ENCODE measurements at places on chromosomes 2 and 18.

DNA sequence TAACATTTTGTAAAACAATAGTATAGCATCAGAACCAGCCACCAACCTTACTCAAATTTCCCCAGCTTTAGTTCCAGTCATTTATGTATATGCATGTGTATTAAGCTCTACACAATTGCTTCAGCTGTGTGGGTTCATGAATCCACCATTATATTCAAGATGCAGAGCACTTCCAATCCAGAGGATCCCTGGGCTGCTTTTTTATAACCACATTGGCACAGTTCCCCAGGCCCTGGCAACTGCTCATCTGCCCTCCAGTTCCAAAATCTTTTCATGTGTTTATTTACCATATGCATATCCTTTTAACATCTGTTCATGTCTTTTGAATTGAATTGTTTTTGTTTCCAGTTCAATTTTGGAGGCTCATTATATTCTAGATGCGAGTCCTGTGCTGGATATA is 482.9 kb upstream of the HS6ST1 start:
- H3K36me3 ChIP-seq, result no peaks in the 10 kb centered on the region
- no peak overlapping the region for H3K27ac ChIP-seq
- H3K4me1 ChIP-seq, result no peaks in the 10 kb centered on the region
- DNase-seq, result no peak
- no peak overlapping the region for H3K4me3 ChIP-seq

DNA sequence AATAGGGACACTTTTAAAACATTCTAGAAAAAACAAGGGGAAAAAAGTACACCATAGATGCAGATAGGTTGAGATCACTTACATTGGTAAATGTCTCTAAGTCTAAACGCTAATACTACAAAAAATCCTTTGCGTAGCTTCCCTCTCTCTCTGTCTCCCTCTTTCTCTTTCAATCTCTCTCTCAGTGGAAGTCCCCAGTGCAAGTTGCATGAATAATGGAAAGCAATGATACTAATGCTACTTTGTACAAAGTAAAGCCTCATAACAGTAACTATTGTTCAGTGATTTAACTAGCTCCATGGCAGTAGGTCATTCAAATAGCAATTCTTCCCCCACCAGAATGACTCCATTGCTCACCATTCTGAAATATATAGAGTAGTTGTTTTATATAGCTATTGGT is 12.8 kb downstream of the MEIS1 start:
- DNase-seq, result no peak
- H3K4me1 ChIP-seq, result no peaks in the 10 kb centered on the region
- H3K4me3 ChIP-seq, result peak overlapping the region; percentile 80
- H3K27me3 ChIP-seq, result no peaks in the 10 kb centered on the region

DNA sequence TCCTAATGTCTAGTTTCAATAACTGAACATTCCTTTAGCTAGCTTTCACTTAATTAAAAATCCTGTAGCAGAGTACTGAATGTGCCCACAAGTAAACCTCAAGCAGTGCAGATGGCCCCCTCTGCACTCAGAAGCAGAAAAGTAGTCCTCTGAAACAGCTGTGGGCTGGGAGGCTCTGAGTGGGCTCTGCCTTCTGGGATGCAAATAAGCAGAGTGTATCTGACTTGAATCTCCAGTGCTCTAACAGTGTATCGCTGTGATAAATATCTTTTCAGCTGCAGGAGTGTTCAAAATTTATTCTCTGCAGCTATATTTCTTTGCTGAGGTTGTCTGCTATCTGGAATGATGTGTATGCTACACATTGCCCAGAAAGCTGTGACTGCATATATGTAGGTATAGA is 44.8 kb upstream of the SYT4 start:
- no peak overlapping the region for H3K27ac ChIP-seq
- no peaks in the 10 kb centered on the region for H3K4me1 ChIP-seq
- no peak for DNase-seq
- no peaks in the 10 kb centered on the region for H3K27me3 ChIP-seq
- H3K36me3 ChIP-seq, result no peaks in the 10 kb centered on the region

DNA sequence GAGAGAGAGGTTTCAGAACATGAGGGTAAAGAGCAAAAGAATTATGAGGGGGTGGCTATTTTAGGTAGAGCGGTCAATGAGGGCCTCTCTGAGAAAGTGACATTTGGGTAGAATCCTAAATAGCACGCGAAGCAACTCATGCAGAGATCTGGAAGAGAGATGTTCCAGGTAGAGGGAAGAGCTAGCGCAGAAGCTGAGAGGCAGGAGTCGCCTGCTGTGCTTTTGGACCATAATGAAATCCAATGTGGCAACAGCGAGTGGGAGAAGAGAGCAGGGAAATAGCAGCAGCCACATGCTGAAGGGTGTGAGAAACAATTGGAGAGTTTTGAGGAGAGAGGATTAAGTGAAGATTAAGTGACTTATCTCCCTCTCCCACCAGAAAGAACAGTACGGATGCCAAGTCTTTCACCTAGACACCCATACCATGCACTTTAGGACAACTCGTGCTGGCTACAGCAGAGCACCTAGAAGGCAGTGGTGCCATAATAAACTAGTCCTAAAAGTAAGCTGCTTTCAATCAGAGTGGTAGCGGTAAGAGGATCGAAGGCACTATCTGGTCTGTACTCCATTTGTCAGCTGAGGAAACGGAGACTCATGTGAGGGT is 129.7 kb downstream of the LRP2 start:
- no peak overlapping the region for H3K27ac ChIP-seq
- no peaks in the 10 kb centered on the region for H3K4me1 ChIP-seq
- H3K27me3 ChIP-seq, result no peaks in the 10 kb centered on the region
- H3K4me3 ChIP-seq, result no peak overlapping the region

DNA sequence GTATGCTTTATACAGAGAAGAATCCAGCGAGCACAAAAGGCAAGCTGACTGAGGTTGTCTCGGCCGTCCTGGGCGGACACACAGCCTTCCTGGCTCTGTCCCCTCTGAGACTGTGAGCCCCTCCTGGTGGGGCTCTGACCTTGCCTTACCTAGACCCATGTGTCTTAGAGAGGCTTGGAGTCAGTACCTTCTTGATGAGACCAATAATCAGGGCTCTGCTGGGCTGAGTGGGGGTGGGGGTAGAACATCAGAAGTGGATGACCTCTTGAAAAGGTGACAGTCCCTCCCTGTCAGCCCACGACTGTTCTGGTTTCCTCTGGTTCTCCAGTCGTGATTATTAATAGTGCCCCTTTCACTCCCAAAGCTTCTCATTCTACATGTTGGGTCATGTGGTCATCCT is 31.2 kb downstream of the TWIST2 start:
- H3K4me3 ChIP-seq, result no peak overlapping the region
- no peaks in the 10 kb centered on the region for H3K27me3 ChIP-seq

GRCh38 chr2:150520887-150521664 is 33.6 kb upstream of the RND3 start:
- no peaks in the 10 kb centered on the region for H3K4me1 ChIP-seq
- H3K4me3 ChIP-seq, result no peak overlapping the region
- H3K36me3 ChIP-seq, result no peaks in the 10 kb centered on the region
- no peaks in the 10 kb centered on the region for H3K27me3 ChIP-seq
- H3K27ac ChIP-seq, result no peak overlapping the region

- H3K4me3 ChIP-seq, result no peak overlapping the region
- no peak overlapping the region for H3K27ac ChIP-seq
- no peaks in the 10 kb centered on the region for H3K36me3 ChIP-seq
- H3K27me3 ChIP-seq, result no peaks in the 10 kb centered on the region
Measured at GRCh38 chr18:25630682-25631081, 278.7 kb upstream of the ZNF521 start.

- DNase-seq, result no peak
- H3K4me3 ChIP-seq, result no peak overlapping the region
- H3K27ac ChIP-seq, result no peak overlapping the region
- H3K4me1 ChIP-seq, result no peaks in the 10 kb centered on the region
Measured at GRCh38 chr2:178908810-178909209, 101.6 kb upstream of the TTN start.

DNA sequence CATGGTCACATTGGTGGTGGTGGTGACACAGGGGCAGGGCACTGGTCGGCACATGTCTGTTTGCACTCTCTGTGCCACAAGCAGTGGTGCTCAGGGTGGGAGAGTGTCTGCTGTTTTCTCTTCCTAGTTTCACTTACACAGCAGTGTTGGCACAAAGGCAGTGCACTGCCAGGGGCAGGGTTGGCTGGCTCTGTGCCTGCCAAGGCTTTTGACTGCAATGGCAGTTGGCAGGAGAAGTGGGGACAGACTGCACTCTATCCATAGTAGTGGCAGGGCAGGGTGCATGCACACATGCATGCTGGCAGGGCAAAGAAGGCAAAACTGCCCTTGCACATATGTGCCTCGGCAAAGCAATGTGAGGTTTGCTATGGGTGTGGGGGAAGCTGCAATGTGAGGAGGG is 635.9 kb downstream of the SUCLG1 start:
- no peak for DNase-seq
- no peak overlapping the region for H3K27ac ChIP-seq
- H3K27me3 ChIP-seq, result no peaks in the 10 kb centered on the region
- H3K36me3 ChIP-seq, result no peaks in the 10 kb centered on the region
- no peaks in the 10 kb centered on the region for H3K4me1 ChIP-seq
- no peak overlapping the region for H3K4me3 ChIP-seq

DNA sequence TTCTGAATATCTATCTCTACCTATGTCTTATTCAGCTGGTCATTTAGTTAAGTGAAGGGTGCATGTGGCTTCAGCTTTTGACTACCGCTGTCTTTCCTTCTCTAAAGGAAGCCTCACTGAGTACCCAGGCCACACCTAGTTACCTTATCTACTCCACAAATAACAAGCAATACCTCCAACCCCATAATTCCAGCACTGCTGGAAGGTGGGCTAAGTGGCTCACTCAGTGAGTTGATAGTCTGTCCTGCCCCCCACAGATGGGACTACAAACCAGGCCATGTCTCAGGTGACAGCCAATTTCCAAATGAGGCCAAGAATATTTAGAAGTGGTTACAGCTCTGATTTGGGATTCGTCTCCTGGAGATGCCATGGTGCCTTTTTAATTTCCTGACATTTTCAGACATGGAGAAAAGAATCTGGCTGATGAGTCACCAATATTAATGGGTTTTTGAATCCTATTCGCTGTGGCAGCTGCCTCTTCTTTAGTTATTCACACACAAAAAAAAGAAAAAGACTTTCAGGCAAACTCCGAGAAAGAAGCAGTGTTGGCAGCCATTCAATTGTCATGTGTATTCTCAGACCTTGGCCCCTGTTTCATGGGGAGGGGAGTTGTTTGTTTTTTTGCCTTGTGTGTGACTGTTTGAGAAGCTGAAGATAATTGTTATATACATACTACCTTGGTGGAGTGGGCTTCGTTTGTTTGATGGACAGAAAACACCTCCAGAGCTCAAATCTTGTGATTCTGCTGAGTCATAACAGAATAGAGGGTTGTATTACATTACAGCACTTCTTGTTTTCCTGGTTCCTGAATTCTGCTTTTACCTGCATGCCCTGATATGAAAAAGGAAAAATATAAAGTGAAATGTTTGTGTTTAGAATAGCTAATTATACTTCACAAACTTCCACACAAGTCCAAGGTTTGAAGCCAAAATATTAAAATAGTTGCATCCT is 64.2 kb downstream of the SCG2 start:
- no peaks in the 10 kb centered on the region for H3K27me3 ChIP-seq
- H3K4me1 ChIP-seq, result no peaks in the 10 kb centered on the region
- H3K4me3 ChIP-seq, result no peak overlapping the region

- no peak for DNase-seq
- H3K36me3 ChIP-seq, result no peaks in the 10 kb centered on the region
- no peak overlapping the region for H3K4me3 ChIP-seq
- peaks cover 24% of the 10 kb centered on the region for H3K27me3 ChIP-seq
Measured at GRCh38 chr18:79787865-79788733, 9.6 kb upstream of the KCNG2 start.

DNA sequence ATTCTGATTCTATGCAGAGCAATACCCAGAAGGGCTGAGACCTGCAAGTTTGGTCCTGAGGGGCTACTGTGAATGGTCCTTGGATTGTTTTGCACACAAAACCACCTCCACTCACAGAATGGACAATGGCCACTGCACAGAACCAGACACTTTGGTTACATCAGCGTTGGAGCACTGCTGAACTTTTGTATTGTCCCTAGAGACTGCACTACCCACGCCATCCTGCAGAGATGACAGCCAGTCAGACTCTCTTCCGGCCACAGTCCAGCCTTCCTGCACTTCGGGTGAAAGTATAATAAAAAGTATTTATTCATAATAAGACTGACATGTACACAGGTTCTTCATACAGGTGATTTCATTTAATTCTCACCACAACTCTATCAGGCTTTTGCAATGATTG is 35.7 kb downstream of the CELF4 start:
- H3K36me3 ChIP-seq, result no peaks in the 10 kb centered on the region
- H3K4me3 ChIP-seq, result no peak overlapping the region
- no peaks in the 10 kb centered on the region for H3K4me1 ChIP-seq
- DNase-seq, result no peak
- H3K27me3 ChIP-seq, result no peaks in the 10 kb centered on the region
- H3K27ac ChIP-seq, result no peak overlapping the region

GRCh38 chr2:216923706-216924105 is 63.8 kb upstream of the TNP1 start:
- no peaks in the 10 kb centered on the region for H3K4me1 ChIP-seq
- no peaks in the 10 kb centered on the region for H3K27me3 ChIP-seq
- no peaks in the 10 kb centered on the region for H3K36me3 ChIP-seq
- DNase-seq, result no peak

DNA sequence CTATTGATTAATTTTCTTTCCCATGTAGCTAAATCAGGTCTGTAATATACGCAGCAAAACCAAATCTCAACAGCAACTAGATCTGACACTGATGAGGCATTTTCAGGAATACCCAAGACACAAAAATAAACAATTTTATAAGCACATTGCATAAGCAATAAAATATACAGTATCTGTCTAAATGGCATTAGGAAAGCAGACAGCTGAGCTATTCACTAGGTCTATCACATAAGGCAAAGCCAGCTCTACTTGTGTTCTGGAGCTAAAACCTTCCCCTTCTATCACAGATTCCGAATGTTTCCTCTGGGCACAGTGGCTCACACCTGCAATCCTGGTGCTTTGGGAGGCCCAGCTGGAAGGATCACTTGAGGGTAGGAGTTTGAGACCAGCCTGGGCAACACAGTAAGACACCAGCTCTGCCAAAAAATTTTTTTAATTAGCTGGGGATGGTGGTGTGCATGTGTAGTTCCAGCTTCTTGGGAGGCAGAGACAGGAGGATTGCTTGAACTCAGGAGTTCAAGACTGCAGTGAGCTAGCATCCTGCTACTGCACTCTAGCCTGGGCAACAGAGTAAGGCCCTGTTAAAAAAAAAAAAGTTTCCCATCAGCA is 21.1 kb downstream of the PTPN2 start:
- no peaks in the 10 kb centered on the region for H3K36me3 ChIP-seq
- DNase-seq, result no peak
- no peaks in the 10 kb centered on the region for H3K4me1 ChIP-seq
- no peak overlapping the region for H3K4me3 ChIP-seq
- no peak overlapping the region for H3K27ac ChIP-seq

- H3K4me1 ChIP-seq, result no peaks in the 10 kb centered on the region
- H3K27me3 ChIP-seq, result no peaks in the 10 kb centered on the region
- DNase-seq, result no peak
Measured at GRCh38 chr2:25355270-25355669, 13.5 kb upstream of the DNMT3A start.

GRCh38 chr2:101486258-101486701 is 11.4 kb upstream of the RFX8 start:
- H3K4me3 ChIP-seq, result no peak overlapping the region
- H3K27me3 ChIP-seq, result no peaks in the 10 kb centered on the region
- H3K36me3 ChIP-seq, result no peaks in the 10 kb centered on the region
- no peak for DNase-seq
- no peak overlapping the region for H3K27ac ChIP-seq

Measured in uterus (tissue), 4 donors.